ENCODE measurements at places on chromosomes 12 and 14.

GRCh38 chr12:132284827-132285741 is 44.3 kb downstream of the GALNT9 start:
- no peak for DNase-seq

GRCh38 chr12:91774434-91774921 is 371.2 kb downstream of the BTG1 start:
- peak; percentile 1 for DNase-seq

GRCh38 chr14:32403688-32404087 is 74.6 kb downstream of the AKAP6 start:
- DNase-seq, result no peak

GRCh38 chr12:14710632-14711320 is 14.4 kb upstream of the GUCY2C start:
- no peak for DNase-seq

DNA sequence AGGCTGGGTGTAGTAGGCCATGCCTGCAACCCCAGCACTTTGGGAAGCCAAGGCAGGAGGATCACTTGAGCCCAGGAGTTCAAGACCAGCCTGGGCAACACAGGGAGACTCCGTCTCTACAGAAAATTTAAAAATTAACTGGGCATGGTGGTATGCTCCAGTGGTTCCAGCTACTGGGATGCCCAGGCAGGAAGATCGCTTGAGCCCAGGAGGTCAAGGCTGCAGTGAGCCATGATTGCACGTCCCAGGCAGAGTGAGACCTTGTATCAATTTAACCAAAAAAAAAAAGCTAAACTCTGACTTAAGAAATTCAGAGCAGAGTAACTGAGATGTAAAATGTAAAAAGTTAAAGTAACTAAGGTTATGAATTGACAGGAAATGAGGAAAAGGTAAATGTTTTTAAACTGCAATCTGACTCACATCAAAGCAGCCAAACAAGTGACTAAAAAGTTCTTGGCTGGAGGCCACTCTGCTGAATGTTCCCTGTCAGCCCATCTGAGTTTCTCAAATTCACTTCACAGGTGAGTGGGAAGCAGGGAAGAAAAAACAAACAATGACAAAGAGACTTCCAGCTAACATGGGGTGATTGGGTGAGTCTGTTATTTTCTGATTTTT is 21.3 kb downstream of the PRKD1 start:
- DNase-seq, result no peak

DNA sequence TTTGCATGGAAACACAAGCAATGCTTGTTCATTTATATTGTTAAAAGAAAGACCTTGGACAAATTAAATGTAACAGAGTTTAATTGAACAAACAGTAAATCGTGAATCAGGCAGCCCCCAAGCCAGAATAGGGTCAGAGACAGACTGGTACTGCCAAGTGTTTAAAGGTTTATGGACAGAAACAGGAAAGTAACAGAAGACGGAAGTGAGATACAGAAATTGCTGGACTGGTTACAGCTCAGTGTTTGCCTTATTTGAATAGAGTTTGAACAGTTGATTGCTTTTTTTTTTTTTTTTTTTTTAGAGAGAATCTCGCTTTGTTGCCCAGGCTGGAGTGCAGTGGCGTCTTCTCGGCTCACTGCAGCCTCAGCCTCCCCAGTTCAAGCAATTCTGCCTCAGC is 50.3 kb downstream of the DAO start:
- DNase-seq, result no peak

DNA sequence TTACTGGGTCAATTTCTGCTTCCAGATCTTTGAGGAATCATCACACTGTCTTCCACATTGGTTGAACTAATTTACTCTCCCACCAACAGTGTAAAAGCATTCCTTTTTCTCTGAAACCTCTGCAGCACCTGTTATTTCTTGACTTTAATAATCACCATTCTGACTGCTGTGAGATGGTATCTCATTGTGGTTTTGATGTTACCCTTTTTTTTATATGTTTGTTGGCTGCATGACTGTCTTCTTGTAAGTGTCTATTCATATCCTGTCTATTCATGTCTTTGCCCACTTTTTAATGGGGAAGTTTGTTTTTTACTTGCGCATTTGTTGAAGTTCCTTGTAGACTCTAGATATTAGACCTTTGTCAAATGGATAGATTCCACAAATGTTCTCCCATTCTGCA is 324.9 kb downstream of the NAV3 start:
- DNase-seq, result no peak

DNA sequence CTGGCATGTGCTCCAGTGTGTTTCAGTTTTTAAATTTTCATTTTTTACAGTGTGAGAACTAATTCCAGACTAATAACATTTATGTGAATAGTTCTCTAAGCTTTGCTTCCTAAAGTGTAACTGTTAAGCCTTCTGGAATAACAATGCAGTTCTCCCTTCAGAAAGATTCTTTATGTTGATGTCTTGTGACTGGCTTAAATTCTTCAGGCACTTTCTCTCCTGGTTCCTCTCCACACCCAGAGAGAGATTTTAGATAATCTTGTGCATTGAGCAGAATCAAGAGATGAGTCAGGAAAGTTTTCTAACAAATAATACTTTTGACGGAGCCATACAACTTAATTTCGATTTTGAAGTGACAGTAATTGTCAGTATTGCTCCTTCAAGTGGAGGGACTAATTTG is 118.5 kb downstream of the RAD51B start:
- DNase-seq, result no peak

DNA sequence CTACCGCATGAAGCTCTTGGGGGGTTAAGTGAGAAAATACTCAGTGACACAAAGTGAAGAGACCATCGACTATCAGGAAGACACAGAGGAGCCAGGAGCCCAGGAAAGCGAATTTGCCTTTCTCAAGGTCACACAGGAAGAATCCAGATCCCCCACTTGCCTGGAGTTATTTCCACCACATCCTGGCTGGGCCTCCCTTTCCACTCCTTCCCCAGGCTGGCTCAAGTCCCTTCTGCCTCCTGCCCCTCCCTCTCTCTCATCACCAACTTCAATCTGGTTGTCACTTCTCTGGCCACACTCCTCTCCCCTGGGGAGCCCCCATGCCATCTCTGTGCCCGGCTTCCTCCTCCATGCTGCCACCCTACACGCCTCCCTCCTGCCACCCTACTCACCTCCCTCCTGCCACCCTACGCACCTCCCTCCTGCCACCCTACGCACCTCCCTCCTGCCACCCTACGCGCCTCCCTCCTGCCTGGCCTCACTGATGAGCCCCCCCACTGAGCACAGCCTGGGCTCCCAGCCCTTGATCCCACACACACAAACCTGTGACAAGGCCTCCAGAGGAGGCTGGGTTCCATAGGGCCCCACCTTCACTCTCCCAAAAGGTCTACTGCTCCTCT is 6.3 kb downstream of the SCNN1A start:
- DNase-seq, result no peak

- no peak for DNase-seq
Observed at GRCh38 chr12:25884920-25885234, 73.6 kb upstream of the RASSF8 start.

- DNase-seq, result no peak
Observed at GRCh38 chr12:46304070-46304469, 35.2 kb upstream of the SLC38A1 start.

- no peak for DNase-seq
Observed at GRCh38 chr14:59303216-59303615, 114.7 kb downstream of the DAAM1 start.

DNA sequence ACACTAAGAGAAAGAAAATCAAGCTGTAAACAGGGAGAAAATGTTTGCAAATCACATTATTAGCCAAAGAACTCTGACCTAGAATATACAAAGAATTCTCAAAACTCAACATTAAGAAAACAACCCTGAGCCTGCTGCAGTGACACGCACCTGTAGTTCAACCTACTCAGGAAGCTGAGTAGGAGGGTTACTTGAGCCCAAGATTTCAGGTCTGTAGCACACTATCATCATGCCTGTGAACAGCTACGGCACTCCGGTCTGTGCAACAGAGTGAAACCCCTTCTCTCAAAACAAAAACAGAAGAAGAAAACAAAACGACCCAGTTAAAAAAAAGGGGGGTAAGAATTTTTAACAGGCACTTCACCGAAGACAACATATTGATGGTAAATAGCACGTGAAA is 20.8 kb downstream of the SAV1 start:
- DNase-seq, result no peak

DNA sequence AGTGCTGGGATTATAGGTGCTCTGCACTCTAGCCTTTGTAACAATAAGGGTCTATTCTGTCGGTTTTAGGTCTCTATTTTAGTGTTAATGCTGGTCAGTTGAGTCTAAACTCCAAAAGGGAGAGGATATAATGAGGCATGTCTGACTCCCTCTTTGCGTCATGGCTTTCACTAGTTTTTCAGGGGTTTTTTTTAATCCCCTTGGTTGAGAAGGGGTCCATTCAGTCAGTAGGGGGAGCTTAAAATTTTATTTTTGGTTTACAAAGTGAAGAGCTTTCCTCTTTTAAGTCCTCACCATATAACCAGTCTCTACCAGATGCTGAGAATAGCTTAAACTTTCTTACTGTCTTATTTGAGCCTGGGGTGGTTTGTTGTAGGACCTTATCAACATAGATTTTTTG is 106.9 kb downstream of the PRKCH start:
- no peak for DNase-seq

- DNase-seq, result no peak
Observed at GRCh38 chr12:44573723-44574122, 302.4 kb downstream of the NELL2 start.

GRCh38 chr12:20050221-20050620 is 318.1 kb upstream of the PDE3A start:
- no peak for DNase-seq

GRCh38 chr14:24556756-24557155 is 19.3 kb downstream of the CTSG start:
- DNase-seq, result no peak

DNA sequence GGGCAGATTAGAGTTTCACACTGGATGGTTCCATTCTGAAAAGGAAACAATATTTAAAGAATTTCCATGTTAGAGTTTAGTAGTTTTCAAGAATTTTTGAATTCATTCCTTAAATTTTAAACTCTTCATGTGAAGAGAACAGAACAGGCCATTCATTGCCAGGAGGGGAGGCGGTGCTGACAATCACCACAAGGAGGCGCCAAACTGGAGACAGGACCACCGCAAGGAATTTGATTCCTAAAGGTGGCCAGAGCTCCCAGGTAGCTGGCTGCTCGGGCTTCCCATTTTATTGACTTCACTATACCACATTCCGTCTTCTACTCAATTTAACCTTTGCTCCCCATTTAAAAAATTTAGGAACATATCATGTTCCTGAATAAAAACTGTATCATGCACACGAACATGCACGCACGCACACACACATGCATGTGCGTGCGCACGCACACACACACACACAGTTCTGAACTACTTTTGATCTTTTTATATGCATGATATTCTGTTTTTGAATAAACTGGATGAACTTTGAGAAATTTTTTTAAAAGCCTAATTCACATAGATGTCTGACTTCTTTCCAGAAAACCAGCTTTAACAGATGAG is 101.2 kb downstream of the NELL2 start:
- DNase-seq, result peak; percentile 68

DNA sequence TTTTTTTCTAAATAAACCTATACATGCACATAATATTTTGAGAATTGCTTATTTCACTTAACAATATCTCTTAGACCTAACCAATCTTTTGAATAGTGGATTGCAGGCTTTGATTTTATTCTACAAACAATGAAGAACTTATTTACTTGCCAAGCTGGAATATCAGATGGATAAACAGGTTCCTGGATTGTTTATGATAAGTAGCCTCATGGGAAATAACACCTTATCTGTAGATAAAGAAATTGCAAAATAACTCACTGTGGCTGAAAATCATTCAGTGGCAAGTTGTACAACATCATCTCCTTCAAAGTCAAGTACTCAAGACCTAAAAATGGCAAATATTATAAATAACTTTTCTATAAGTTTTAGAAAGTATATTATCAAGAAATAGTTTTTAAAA is 335.4 kb upstream of the ATP2B1 start:
- no peak for DNase-seq

GRCh38 chr12:112236386-112236785 is 111.0 kb downstream of the TRAFD1 start:
- no peak for DNase-seq

- DNase-seq, result no peak
Observed at GRCh38 chr14:99537399-99537798, 56.2 kb downstream of the CCNK start.

GRCh38 chr14:103112400-103113243 is 10.6 kb upstream of the TNFAIP2 start:
- DNase-seq, result no peak

- DNase-seq, result no peak
Observed at GRCh38 chr12:52636189-52636588, 15.8 kb downstream of the KRT2 start.

GRCh38 chr12:40325349-40325960 is 100.7 kb downstream of the LRRK2 start:
- no peak for DNase-seq

Data from CD4-positive, alpha-beta T cell treated with Interleukin-2 at 100 ng/mL for 4 hours (primary cell).